IPS DF 6.9 (cell line): ENCODE measurements at places on chromosomes 5 and 9.
A peak's percentile ranks its signal among the peaks of the same experiment; 100 is the strongest.

DNA sequence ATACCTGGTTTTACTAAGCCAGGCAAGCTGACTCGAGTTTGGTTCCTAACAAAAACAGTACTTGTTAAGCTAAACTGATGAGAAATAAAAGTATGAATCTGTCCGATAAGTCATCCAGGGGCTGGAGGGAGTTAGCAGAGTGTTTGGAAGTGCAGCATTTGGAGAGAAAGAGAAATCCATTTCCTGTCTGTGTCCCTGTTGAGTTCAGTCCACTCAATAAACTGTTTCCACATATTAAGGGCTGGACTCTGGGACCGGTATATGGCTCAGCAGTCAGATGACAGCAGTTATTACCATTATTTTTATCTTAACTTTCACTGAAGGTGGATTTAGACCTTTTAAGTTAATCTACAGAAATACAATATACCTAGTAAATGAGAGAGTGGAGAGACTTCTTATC lies 130.6 kb upstream of the ADRA1B start:
- H3K4me1 ChIP-seq, result no peaks in the 10 kb centered on the region
- no peak overlapping the region for H3K4me3 ChIP-seq
- H3K36me3 ChIP-seq, result no peaks in the 10 kb centered on the region
- H3K27me3 ChIP-seq, result no peaks in the 10 kb centered on the region
- H3K27ac ChIP-seq, result no peak overlapping the region

GRCh38 chr9:78542491-78543181 lies 245.7 kb downstream of the PSAT1 start:
- H3K36me3 ChIP-seq, result no peaks in the 10 kb centered on the region
- DNase-seq, result peak; percentile 13
- H3K27me3 ChIP-seq, result no peaks in the 10 kb centered on the region
- no peak overlapping the region for H3K27ac ChIP-seq

DNA sequence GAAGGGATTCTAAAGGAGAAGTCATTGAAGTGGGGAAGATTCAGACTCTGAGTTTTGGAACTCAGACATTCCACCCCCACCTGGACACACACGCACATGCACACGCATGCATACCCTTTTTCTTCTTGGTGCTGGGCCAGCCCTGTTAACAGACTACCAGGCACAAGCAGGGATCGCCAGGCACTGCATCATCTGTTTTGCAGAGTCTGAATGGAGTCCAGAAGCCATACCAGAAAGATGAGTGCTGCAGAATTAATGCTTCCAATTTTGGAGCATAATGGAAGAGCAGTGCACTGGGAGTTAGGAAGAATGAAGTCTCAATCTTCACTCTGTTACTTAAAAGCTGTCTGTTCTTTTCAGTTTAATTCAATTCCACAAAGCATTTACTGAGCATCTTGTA lies 95.5 kb downstream of the PDE8B start:
- no peaks in the 10 kb centered on the region for H3K36me3 ChIP-seq
- H3K27me3 ChIP-seq, result no peaks in the 10 kb centered on the region
- H3K27ac ChIP-seq, result no peak overlapping the region

DNA sequence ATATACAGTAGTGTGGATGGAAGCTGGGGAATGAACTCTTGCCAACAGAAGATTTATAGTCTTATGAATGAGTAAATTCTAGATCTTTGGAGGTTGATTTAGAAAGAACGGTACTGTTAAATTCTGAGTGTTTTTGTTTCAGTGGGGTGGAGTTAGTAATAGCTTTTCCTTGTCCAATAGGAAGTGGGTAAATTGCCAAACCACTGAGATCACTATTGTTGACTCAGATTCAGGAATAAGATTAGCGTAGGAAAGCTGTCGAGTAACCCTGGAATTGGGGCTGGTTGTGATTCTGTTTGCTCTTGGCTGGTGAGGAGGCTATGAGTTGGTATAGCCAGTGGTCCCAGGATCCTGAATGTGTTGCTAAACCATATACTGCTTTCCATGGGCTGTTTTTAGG lies 155.6 kb downstream of the ARHGAP26 start:
- no peak for DNase-seq
- no peak overlapping the region for H3K4me3 ChIP-seq
- H3K27ac ChIP-seq, result no peak overlapping the region
- no peaks in the 10 kb centered on the region; the same call in 1 of the 2 replicates for H3K4me1 ChIP-seq
- H3K36me3 ChIP-seq, result no peaks in the 10 kb centered on the region

- H3K4me3 ChIP-seq, result no peak overlapping the region
- no peaks in the 10 kb centered on the region for H3K36me3 ChIP-seq
- DNase-seq, result no peak
- no peaks in the 10 kb centered on the region for H3K27me3 ChIP-seq
Observed at GRCh38 chr5:39023121-39023520, 51.1 kb downstream of the RICTOR start.

DNA sequence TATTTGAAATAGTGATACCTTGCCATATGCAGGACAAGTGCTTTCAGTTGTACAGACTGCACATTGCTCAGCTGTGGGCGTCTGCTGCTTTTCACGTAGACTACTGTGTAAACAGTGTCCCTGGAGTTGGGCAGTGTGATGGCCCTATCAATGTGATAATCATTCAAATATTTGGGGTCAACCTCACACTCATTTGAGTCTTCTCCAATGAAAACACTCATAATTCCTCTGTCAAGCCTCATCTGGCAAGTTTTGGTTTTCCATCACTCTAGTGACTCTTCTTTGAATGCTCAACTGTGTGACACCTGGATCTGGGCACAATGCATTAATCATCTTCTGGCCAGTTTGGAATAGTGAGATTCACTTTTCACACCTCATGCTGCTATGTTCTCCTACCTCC lies 64.4 kb downstream of the UGCG start:
- DNase-seq, result no peak
- H3K27ac ChIP-seq, result no peak overlapping the region
- H3K4me3 ChIP-seq, result no peak overlapping the region
- H3K4me1 ChIP-seq, result no peaks in the 10 kb centered on the region
- H3K27me3 ChIP-seq, result no peaks in the 10 kb centered on the region
- H3K36me3 ChIP-seq, result no peaks in the 10 kb centered on the region

GRCh38 chr5:9564752-9565151 lies 18.9 kb upstream of the SEMA5A start:
- no peak for DNase-seq
- no peaks in the 10 kb centered on the region for H3K36me3 ChIP-seq
- no peak overlapping the region for H3K27ac ChIP-seq

GRCh38 chr9:127538849-127539258 lies 73.2 kb upstream of the STXBP1 start:
- no peaks in the 10 kb centered on the region for H3K27me3 ChIP-seq
- no peak for DNase-seq
- no peak overlapping the region for H3K4me3 ChIP-seq
- H3K4me1 ChIP-seq, result peaks cover 8% of the 10 kb centered on the region
- H3K36me3 ChIP-seq, result no peaks in the 10 kb centered on the region; the same call in 1 of the 2 replicates
- H3K27ac ChIP-seq, result no peak overlapping the region

DNA sequence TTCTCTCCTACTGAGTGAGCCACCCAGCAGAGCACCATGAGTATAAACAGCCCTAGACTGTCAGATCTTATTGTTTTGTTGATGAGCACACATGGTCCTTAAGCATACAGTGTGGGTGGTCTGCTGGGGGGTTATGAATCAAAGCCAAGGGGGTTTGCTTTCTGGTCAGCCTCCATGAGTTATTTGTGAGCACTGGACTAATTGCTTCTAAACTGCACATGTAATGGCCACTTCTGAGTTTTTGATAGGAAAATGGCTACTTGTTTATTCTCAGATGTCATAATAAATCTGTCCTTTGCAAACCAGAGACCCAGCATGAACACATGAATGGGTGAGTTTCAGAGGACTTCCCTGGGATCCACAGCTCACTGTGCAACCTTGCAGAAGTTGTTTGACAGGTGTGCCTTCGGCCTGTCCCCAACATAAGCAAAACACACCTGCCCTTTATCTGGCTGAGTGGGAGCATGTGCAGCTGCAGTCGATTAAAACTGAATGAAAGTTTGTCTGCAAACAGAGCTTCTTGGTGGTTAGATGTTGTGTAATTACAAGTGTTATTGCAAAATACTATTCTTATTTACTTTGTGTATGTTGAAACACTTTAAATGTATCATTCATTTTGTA lies 35.9 kb downstream of the MAMDC2 start:
- H3K27ac ChIP-seq, result no peak overlapping the region
- no peak for DNase-seq
- no peaks in the 10 kb centered on the region for H3K27me3 ChIP-seq
- peaks cover 2% of the 10 kb centered on the region; the same call in 1 of the 2 replicates for H3K4me1 ChIP-seq

- H3K4me3 ChIP-seq, result no peak overlapping the region
- H3K4me1 ChIP-seq, result no peaks in the 10 kb centered on the region
- H3K27ac ChIP-seq, result no peak overlapping the region
- no peaks in the 10 kb centered on the region for H3K27me3 ChIP-seq
- H3K36me3 ChIP-seq, result no peaks in the 10 kb centered on the region
Observed at GRCh38 chr9:110977259-110977709, 61.0 kb downstream of the LPAR1 start.

- H3K36me3 ChIP-seq, result no peaks in the 10 kb centered on the region
- H3K4me3 ChIP-seq, result no peak overlapping the region
Observed at GRCh38 chr5:90233476-90233875, 176.1 kb downstream of the CETN3 start.

DNA sequence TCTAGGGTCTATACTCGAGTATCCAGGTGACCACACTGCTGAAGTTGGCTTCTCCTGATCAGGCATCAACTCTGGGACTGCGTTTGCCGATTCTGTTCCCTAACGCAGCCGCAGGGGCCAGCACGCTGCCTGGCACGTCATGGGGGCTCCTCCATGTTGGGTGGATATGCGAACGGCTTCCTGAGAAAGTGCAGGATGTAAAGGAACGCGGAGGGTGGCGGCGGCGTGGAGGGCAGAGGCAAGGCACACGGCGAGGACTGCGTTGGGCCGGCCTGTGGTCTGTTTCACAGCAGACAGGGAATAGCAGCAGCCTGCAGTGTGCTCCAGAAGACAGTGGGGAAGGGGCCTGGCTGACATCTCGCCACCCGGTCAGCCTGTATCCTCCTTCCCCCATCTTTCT lies 3.8 kb downstream of the LCN10 start:
- H3K36me3 ChIP-seq, result no peaks in the 10 kb centered on the region
- peaks cover 11% of the 10 kb centered on the region for H3K4me1 ChIP-seq
- H3K27ac ChIP-seq, result no peak overlapping the region
- no peak for DNase-seq
- no peaks in the 10 kb centered on the region for H3K27me3 ChIP-seq

- no peak overlapping the region for H3K4me3 ChIP-seq
- no peak overlapping the region for H3K27ac ChIP-seq
- no peaks in the 10 kb centered on the region for H3K4me1 ChIP-seq
- DNase-seq, result no peak
- H3K36me3 ChIP-seq, result no peaks in the 10 kb centered on the region
Observed at GRCh38 chr5:148794729-148795561, 31.5 kb upstream of the ADRB2 start.

DNA sequence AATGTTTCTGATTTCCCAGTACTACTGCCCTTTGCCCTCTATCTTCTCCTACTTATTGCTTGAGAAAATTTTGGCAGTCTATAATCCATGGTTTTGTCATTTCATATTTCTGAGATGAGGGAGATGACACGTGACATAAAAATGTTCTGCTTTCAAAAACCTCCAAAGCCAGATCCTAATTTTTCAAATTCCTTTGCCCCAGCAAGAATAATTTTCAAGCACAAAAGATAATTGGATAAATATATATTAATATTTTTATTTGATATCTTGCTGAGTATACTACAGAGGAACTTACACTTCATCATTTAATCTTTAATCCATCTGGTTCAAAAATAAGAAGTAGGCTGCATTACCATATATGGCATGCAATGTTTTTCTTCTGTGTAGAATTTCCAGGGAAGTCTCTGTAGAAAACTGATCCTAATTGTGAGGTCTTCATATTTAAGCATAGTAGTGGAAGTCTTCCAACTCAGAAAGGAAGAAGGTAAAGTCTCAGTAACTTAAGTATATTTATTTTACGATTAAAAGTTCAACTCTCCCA lies 1738.8 kb downstream of the EFNA5 start:
- H3K27ac ChIP-seq, result no peak overlapping the region
- no peaks in the 10 kb centered on the region for H3K27me3 ChIP-seq
- DNase-seq, result no peak
- H3K4me1 ChIP-seq, result no peaks in the 10 kb centered on the region
- no peak overlapping the region for H3K4me3 ChIP-seq

DNA sequence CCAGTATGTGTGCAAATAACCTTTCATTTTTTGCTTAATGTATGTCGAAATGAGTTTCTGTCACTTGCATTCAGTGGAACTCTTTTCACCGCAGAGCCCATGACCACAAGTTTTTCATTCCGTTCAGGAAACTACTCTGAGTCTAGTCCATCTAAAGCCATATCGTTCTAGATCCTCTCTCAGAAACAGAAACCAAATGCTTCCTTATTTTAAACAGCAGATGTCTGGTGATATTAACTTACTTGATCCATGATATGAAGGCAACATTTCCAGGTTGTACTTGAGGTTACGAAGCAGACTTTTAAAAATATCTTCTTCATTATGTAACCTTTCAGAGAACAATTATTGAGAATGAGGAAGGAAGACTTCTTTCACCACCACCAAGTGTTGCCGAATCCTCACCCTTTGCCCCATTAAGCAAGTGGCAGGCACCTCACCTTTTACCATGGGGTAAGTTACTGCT lies 72.4 kb upstream of the GNAQ start:
- H3K27ac ChIP-seq, result no peak overlapping the region
- H3K4me3 ChIP-seq, result no peak overlapping the region
- no peaks in the 10 kb centered on the region for H3K27me3 ChIP-seq
- H3K36me3 ChIP-seq, result no peaks in the 10 kb centered on the region
- DNase-seq, result no peak

GRCh38 chr5:172002840-172003512 lies 3.5 kb downstream of the FBXW11 start:
- no peak overlapping the region for H3K27ac ChIP-seq
- no peak for DNase-seq
- H3K4me3 ChIP-seq, result no peak overlapping the region
- H3K27me3 ChIP-seq, result no peaks in the 10 kb centered on the region
- H3K36me3 ChIP-seq, result no peaks in the 10 kb centered on the region

GRCh38 chr5:40674661-40675235 lies 5.0 kb upstream of the PTGER4 start:
- DNase-seq, result no peak
- H3K36me3 ChIP-seq, result no peaks in the 10 kb centered on the region
- H3K27ac ChIP-seq, result no peak overlapping the region
- H3K27me3 ChIP-seq, result no peaks in the 10 kb centered on the region
- H3K4me1 ChIP-seq, result no peaks in the 10 kb centered on the region

DNA sequence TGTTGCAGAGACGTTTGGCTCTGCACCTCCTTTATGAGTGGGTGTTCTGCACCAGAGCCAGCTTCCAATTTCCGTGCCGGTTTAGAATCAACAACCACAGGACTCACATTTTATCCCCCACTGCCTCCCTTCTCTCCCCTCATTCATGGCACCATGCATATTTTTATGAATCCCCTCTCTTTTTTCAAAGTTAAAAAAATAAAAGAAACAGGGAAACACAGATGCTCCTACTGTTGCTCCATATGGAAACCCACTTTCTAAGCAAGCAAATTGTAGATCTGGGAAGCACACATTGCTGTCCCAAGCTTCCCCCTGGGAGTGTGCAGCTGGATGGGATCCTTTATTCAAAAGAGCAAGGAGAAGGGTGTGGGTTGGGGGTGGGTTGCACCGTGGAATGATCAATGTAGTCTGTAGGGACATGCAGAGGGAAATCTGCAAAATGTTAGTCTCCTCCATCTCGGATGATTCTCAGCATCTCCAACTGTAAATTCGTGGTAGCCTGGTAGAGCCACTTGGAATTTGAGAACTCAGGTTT lies 410.0 kb upstream of the ADAMTSL1 start:
- no peak for DNase-seq
- H3K27me3 ChIP-seq, result no peaks in the 10 kb centered on the region
- H3K27ac ChIP-seq, result no peak overlapping the region
- no peaks in the 10 kb centered on the region for H3K36me3 ChIP-seq
- no peaks in the 10 kb centered on the region for H3K4me1 ChIP-seq
- H3K4me3 ChIP-seq, result no peak overlapping the region

GRCh38 chr9:81562231-81563019 lies 126.9 kb downstream of the TLE1 start:
- no peaks in the 10 kb centered on the region for H3K36me3 ChIP-seq
- H3K27ac ChIP-seq, result no peak overlapping the region
- no peaks in the 10 kb centered on the region for H3K27me3 ChIP-seq
- DNase-seq, result no peak
- no peak overlapping the region for H3K4me3 ChIP-seq
- H3K4me1 ChIP-seq, result no peaks in the 10 kb centered on the region
